Mononuclear cell (primary cell): ENCODE measurements at places on chromosomes 2 and 18. TPM values are rescaled to one million over a fixed set of nuclear protein-coding genes. Genes with fewer than 3 reads are reported as not detected.

Gene GRHL1
- 3.9 TPM for total RNA-seq

Gene EIF5B
- total RNA-seq: 24.6 TPM

Gene NT5DC4
- not detected for total RNA-seq

Gene ALPI
- not detected for total RNA-seq

Gene SCYGR4
- total RNA-seq: not detected

Gene INPP5D
- total RNA-seq: 122 TPM

Gene DCDC2C
- not detected for total RNA-seq

Gene LYPD6B
- not detected for total RNA-seq

Gene TUBB8B
- not detected for total RNA-seq

Gene LIPG
- not detected for total RNA-seq

Gene RETREG2
- total RNA-seq: 64.0 TPM

Gene SCN1A
- total RNA-seq: not detected

Gene KCNS3
- not detected for total RNA-seq

Gene EPAS1
- 5.2 TPM for total RNA-seq

Gene GORASP2
- 40.7 TPM for total RNA-seq

Gene DNAJC5G
- not detected for total RNA-seq

Gene GREB1
- 0.10 TPM for total RNA-seq

Gene MTERF4
- 103 TPM for total RNA-seq

Gene C2orf15
- 0.21 TPM for total RNA-seq

Gene SYT4
- under 0.01 TPM for total RNA-seq

Gene RAPH1
- total RNA-seq: 2.8 TPM

Gene UPP2
- total RNA-seq: not detected

Gene TMEM247
- total RNA-seq: not detected

Gene MROH2A
- not detected for total RNA-seq

Gene DQX1
- total RNA-seq: not detected

Gene SCN7A
- total RNA-seq: under 0.01 TPM

Gene ECEL1
- not detected for total RNA-seq

Gene IKZF2
- 12.6 TPM for total RNA-seq

Gene KIF5C
- 4.4 TPM for total RNA-seq

Gene AQP4
- total RNA-seq: not detected

Gene FTCDNL1
- 1.7 TPM for total RNA-seq

Gene SCN9A
- total RNA-seq: 0.63 TPM

Gene TMEFF2
- not detected for total RNA-seq

Gene TSPYL6
- total RNA-seq: not detected

Gene HTR2B
- total RNA-seq: not detected

Gene C2orf49
- 23.2 TPM for total RNA-seq

Gene VRK2
- total RNA-seq: 25.1 TPM

Gene ACMSD
- not detected for total RNA-seq

Gene SOWAHC
- 2.3 TPM for total RNA-seq

Gene SLC19A3
- not detected for total RNA-seq

Gene TEKT4
- not detected for total RNA-seq

Gene CYP1B1
- total RNA-seq: 7.9 TPM
